ENCODE measurements at places on chromosomes 7 and 10. TPM values are rescaled to one million over a fixed set of nuclear protein-coding genes. Genes with fewer than 3 reads are reported as not detected.
A peak's percentile ranks its signal among the peaks of the same experiment; 100 is the strongest.

- no peak for DNase-seq
These were observed 306.8 kb downstream of the WDR11 start for GRCh38 chr10:121157998-121158397.

DNA sequence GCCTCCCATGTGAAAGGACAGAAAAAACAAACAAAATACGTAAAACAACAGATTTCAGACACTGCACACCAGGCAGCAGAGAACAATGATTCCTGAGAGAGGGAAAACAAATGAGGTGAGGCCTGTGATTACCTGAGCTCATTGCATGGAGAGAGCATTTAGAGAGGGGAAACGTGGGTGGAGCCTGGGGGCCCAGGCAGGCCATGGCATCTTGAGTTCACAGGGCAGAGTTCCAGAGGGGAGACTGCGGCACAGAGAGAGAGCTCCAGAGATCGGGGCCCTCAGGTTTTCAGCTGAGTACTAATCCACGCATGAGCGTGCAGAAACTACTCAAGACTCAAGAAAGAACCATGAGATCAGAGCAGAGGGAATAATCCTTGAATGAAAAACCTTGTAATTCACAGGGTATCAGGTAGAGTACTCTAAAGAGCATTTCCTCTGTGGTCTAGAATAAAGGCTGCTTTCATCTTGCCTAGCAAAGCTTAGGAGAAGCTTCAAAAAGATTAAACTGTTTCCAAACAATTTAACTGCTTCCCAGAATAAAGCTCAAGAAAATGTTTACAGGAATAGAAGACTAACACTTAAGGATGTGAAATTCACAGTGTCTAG is 46.6 kb upstream of the ARHGAP12 start:
- no peak for DNase-seq

DNA sequence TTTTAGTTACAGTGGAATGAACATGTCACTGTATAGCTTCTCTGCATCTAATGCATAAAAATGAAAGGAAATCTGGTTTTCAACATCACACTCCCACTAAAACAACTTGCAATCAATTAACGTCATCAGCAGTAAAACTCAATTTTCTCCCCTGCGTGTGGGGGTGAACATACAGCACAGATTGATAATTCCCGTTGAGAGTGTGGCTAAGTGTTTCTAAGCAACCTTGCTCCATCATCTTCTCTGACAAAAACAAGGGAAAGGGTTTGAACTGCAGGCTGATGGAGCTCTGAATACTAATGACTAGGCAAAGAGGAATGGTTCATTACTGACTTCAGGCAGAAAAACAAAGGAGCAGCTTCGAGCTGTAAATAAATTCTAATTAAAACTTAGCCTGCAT is 238.3 kb downstream of the PARD3 start:
- no peak for DNase-seq

- DNase-seq: no peak
These were observed 3.5 kb downstream of the STK17A start for GRCh38 chr7:43586251-43586900.

GRCh38 chr7:134932707-134933370 is 53.5 kb upstream of the AGBL3 start:
- DNase-seq: peak; percentile 23

GRCh38 chr10:61153771-61154170 is 209.8 kb upstream of the RHOBTB1 start:
- DNase-seq: no peak

GRCh38 chr7:138825049-138825721 is 27.2 kb upstream of the ATP6V0A4 start:
- DNase-seq: no peak

- no peak for DNase-seq
These were observed 14.4 kb upstream of the TTYH3 start for GRCh38 chr7:2617325-2617905.

- no peak for DNase-seq
These were observed 3.8 kb downstream of the NEUROG3 start for GRCh38 chr10:69569396-69569934.

- no peak for DNase-seq
These were observed 55.0 kb downstream of the PKD1L1 start for GRCh38 chr7:47893238-47893637.

DNA sequence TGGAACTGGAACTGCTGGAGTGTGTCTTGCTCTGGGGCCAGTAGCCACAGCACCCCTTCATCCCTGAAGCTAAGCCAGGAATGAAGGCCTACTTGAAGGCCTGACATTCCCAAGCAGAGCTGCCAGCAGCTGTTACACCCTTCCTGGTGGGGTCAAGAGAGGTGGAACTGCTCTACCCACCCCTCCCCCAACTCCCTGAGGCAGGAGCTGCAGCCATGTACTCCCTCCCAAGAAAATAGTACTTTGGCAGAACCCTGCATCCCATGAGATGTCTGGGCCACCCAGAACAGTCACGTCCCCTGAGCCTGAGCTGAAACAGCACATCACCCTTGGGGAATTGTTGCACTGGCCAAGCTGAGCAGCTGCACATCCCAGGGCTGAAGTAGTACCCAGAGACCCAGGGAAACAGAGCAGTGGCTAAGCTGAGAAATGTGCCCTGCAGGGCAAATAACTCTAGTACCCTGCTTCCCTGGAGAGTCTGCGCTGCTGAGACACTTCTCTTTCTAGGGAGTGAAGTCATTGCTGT is 63.4 kb upstream of the PLA2G12B start:
- no peak for DNase-seq

DNA sequence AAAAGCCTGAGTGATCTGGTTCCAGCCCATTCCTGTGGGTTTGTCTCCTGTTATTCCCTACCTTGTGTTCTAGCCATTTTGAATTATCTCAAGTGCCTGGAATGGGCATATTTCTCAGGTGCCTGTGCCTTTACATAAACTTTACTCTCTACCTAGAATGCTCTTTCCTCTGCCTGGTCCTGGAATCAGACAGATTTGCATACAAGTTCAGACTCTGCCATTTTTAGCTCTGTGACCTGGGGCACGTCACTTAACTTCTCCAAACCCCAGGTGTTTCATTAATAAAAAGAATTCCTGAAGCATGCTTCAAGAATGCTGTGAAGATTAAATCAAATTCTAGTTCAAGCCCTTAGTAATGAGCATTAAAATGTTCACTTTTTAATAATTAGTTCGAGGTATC is 7.8 kb downstream of the DCLRE1A start:
- DNase-seq: no peak

- no peak for DNase-seq
These were observed 67.4 kb upstream of the PPP1R3C start for GRCh38 chr10:91700273-91700672.

GRCh38 chr10:18217577-18217976 is 77.4 kb downstream of the CACNB2 start:
- DNase-seq: no peak

DNA sequence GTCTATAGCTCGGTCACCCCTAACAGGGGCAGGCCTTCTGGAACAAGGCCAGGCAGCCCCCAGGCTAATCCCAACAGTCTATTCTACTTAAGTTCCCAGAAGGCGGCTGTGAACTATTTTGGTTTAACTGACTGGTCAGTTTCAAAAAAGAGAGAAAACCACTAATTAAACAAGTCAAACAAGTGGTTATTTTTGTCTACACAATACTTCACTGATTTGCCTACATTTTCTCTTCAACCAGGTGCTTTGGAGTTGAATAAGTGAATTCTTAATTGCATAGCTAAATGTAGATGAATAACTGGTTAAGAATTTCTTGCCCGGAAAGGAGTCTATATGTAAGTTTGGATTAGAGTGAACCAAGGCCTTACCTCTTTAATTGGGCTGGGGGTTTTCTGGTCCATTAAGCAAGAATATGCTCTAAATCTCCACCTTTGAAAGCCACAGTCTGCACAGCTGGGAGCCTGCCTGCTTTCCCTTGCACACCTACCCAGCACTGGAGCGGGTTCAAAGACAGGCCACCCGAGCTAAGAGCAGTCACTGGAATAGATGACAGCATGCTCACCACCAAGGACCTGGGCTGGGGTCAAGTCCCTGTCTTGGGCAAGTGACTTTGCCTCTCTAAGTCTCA is 70.4 kb downstream of the TBXAS1 start:
- no peak for DNase-seq

GRCh38 chr7:121394709-121395140 is 1.4 kb downstream of the FAM3C start:
- no peak for DNase-seq

DNA sequence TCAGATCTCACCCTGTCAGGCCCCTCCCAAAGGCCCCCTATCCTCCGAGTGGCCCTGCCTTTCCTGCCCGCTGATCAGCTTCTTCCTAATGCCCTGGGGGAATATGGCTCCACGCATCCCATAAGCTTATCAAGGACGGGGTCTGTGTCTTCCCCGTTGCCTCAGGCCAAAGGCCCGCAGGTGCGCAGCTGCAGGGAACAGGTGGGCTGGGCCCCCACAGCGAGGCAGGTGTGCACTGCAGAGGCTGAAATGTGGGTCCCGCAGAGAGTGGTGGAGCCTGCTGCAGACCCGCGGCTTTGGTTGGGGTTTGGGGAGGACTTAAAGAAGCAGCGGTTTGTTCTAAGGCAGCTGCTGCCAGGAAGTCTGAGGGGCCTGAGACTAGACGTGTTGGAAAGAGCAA is 220.8 kb upstream of the TCERG1L start:
- no peak for DNase-seq

DNA sequence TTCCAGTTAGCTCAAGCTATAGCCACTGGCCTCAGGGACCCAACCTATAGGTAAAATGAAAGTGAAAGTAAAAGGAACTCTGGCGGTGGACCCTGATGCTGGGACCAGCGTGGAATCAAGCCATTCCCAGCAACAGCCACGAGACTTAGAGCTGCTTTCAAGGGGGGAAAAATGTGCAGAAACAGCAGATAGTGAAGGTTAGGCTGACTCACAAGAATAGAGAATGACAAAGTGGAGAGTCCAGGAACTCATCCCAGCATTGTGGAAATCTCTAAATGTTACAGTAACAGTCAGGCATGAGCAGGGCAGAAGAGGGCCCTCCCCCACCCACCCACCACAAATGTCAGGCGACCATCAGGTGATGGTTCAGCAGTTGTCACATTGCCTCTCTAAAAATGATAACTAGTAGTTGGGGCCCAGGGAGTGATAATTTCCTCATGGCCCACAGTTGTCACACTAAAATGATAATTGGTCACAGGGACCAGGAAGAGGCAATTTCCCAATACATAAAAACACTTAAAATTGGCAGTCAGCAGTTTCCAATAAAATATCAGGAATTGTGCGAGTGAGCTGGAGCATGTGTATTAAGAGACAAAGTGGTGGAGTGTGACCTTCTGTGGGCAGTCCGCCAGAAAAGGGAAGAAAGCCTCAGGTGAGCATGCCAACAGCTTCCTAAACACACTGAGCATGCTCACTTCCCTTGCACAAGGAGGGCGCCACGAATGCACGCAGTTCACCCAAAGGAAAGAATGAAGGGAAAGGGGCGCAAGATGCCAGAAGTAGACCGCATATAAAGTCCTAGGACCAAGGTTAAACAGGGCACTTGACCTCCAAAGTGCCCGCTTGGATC is 129.8 kb upstream of the PPP1R3A start:
- no peak for DNase-seq

DNA sequence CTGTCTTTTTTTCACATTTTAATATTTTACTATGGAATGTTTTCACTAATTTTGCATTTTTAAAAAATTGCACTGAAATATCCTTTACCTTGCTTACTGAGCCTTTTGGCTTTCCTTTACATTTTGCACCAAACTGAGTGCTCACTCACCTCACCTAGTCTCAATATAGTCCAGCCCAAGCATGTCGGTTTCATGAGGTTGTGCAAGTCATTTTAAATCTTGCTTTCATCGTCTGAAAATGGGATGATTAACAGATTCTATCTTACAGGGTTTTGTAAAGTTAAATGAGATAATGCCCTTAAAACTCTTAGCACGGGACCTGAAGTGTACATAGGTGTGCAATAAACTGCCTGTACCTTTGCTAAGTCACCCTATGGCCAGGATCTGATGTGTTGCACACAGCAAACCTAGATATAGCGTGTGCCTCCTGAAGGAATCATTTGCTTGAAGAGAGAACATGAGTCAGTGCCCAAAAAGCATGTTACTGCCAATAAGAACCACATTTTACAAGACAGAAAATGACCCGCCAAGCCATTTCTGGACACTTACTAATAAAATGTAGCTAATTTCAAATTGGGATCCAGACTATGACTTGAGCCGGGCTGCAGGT is 199.8 kb downstream of the JCAD start:
- no peak for DNase-seq

- DNase-seq: no peak
These were observed 97.0 kb downstream of the LRMDA start for GRCh38 chr10:75528392-75528791.

GRCh38 chr10:21399392-21400035 is 126.0 kb downstream of the SKIDA1 start:
- no peak for DNase-seq

GRCh38 chr10:118927321-118927720 is 102.2 kb upstream of the NANOS1 start:
- DNase-seq: no peak

DNA sequence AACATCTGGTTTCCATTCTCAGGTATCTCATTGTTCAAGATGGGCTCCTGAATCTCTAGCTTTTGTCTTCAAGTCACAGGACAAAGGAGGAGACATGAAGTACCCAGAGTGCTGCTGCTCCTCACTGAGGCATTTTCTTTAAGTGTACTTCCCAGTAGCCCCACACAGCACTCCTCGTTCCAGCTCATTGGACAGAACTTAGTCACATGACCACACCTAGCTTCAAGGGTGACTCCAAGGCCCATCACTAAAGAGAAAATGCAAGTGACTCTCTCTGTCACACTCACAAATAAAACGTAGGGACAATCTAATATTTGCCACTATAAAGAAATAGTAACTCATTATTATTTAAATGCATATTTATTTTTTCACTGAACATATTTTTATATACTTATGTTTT is 58.3 kb upstream of the NEUROD6 start:
- no peak for DNase-seq

- DNase-seq: no peak
These were observed 108.7 kb upstream of the ITGB1 start for GRCh38 chr10:33066558-33067236.

CLDN15 gene
- polyA plus RNA-seq: 42.1 TPM

PPP1R17 gene
- polyA plus RNA-seq: not detected

IKZF1 gene
- 229 TPM for polyA plus RNA-seq

C10orf53 gene
- polyA plus RNA-seq: not detected

HGF gene
- polyA plus RNA-seq: 0.25 TPM

PRPS1L1 gene
- polyA plus RNA-seq: not detected

OPALIN gene
- not detected for polyA plus RNA-seq

VSTM4 gene
- not detected for polyA plus RNA-seq

SEC31B gene
- polyA plus RNA-seq: 45.7 TPM

CD36 gene
- 2.3 TPM for polyA plus RNA-seq

FGFBP3 gene
- polyA plus RNA-seq: 0.56 TPM

BCCIP gene
- polyA plus RNA-seq: 14.5 TPM

KLF14 gene
- 0.25 TPM for polyA plus RNA-seq
